ENCODE measurements at places on chromosomes 3 and 15. TPM values are rescaled to one million over a fixed set of nuclear protein-coding genes. Genes with fewer than 3 reads are reported as not detected.

GRCh38 chr3:71962561-71963240, 177.8 kb upstream of the PROK2 start:
- DNase-seq, result no peak

DNA sequence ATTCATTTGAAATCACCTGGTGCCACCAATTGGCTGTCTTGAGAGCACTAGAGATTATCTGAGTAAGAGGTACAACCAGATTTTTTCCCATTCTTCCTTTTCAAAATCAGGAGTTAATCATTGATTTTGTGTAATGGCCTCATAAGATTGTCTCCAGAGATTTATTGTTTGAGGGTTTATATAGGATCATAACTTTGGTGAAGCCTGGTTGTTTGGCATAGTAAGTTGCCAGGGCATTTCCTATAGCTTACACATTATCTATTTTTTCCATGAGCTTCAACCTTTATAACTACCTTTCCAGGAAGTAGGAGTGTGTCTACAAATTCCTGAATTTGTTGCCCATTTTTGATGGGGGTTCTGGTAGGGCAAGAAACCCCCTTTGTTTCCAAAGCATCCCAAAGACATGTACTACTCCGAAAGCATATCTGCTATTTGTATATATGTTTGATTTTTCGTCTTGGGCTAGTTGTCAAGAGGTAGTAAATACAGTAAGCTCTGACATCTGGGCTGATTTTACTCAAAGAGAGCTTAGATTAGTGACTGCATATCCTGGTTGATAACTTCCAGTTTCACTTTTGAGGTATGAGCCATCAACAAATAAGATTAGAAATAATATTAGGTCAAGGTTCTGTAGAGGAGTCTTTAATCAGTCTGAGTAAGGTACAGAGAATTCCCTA, 11.7 kb upstream of the PRR23B start:
- DNase-seq, result no peak

DNA sequence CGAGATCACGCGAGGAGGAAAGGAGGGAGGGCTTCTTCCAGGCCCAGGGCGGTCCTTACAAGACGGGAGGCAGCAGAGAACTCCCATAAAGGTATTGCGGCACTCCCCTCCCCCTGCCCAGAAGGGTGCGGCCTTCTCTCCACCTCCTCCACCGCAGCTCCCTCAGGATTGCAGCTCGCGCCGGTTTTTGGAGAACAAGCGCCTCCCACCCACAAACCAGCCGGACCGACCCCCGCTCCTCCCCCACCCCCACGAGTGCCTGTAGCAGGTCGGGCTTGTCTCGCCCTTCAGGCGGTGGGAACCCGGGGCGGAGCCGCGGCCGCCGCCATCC, 1.1 kb upstream of the SETD5 start:
- no peak for DNase-seq

DNA sequence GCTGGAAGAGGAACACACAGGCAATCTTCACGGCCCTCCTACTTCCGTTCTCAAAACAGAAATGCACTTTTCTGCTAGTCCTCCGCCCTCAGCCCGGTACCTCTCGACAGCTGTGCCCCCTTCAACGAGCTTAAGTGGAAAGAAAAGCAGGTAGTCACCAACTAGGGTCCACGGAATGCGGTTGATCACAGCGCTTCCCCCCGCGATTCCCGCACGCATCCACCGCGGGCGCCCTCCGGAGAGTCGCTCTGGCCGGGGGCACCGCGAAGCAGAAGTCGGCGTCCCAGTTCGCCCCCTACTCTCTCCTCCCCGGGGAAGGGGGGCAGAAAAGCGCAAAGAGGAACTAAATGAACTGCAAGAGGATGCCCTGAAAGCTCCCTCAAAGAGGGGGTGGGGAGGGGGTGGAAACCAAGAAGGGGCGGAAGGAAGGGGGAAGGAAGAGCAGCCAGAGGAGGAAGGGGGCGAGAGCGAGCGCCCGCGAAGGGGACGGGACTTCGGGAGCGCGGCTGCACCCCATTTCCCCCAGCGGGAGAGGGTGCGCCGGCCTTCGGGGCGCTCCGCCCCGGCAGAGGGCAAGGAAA, 738 bp downstream of the ACAP2 start:
- DNase-seq, result peak; percentile 42

- no peak for DNase-seq
These were observed 16.2 kb upstream of the MAGEF1 start for GRCh38 chr3:184728010-184728527.

GRCh38 chr15:100309109-100310040, 32.4 kb downstream of the ADAMTS17 start:
- DNase-seq, result no peak

DNA sequence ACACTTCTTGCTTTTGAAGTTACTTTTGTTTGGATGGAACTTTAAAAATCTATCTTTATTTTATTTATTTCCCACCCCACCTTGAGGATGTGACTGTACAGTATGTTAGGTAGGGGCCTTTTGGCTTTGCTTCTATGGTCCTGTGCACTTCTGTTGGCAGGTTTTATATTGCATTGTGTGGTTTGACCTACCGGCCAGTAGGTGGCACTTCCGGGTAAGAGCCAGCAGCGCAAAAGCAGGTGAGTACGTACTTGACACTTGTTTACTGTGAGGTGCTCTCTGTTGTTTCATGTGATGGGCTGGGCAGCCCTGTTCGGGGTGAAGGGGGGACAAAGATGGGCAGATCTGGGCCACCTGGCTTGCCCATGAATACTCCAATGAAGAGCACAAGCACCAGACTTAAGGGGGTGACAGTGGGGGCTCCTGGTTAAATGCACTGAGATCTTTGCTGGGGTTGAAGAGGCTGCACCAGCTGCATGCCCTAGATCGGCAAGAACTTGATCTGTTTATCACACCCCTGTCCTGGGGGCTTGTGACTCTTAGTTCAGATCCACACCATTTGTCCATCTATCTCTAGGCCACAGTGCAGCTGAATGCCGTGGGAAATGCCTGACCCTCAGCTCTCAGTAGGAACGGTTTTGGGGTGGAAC, 131.6 kb downstream of the NLGN1 start:
- no peak for DNase-seq

DNA sequence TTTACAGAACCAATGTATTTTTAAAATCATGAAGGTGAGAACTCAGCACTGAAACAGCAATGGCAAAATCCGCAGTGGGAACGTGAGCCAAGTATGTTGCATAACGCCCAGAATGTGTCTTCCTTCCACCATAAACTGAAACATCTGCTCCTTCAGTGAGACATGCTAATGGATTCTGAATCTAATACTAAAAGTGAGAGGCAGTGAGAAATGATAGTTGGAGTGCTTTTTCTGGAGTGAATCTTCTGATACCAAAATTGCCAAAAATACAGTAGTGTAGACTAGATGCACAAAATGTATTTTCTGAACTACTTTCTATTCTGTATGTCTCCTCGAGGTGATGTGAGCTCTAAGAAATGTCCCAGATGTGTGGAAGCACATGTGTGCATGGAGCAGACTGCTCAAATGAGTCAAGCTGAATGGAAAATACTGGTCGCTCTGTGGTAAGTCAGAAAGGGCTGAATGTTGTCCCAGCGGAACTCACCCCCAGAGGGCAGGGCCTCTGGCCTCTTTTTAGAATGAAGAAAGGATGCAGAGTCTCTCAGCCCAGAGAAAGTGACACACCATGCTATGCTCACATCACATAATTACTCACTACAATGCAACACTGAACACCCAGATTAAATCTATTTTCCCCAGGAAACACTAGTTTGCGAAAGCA, 73.0 kb downstream of the ATP10A start:
- DNase-seq, result no peak

- DNase-seq, result no peak
These were observed 89.5 kb downstream of the PTPRG start for GRCh38 chr3:61650719-61651410.

DNA sequence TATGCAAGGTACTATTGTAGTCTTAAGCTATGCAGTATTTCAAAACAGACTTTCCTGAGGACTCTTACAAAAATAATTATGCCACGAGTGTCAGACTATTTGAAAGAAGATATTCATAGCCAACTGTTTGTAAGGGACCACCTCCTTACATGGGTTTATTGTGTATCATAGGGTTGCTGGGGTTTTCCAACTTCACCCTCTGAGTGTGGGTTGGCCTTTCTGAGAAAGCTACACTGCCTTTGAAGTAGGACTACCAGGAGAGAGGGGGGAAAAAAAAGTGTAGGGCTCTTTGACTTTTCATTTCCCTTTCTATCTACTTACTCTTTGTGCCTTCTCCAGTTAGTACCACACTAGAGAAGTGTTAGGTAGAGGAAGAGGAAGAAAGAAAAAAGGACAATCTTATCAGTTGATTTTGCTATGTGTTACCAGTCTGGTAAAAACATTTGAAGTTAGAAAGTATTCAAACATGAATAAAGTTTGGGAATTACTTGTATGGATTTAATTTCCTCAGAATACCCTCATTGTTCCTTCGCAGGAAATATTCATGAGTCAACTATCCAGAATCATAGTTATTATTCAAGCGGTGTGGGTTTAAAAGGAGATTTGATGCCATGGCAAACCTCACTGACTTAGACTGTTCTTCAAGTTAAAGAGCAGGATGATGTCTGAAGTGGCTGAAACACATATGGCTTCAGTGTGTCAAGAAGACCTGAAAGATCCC, 329.3 kb upstream of the THBS1 start:
- no peak for DNase-seq

- DNase-seq, result no peak
These were observed 54.9 kb downstream of the IGF1R start for GRCh38 chr15:98703126-98703685.

GRCh38 chr3:26682406-26682805, 59.8 kb downstream of the LRRC3B start:
- no peak for DNase-seq

- DNase-seq, result no peak
These were observed 861.9 kb upstream of the ARPP21 start for GRCh38 chr3:34777386-34777785.

- no peak for DNase-seq
These were observed 240.4 kb upstream of the BHLHE40 start for GRCh38 chr3:4738737-4739274.

GRCh38 chr15:52113235-52113634, 660 bp upstream of the BCL2L10 start:
- no peak for DNase-seq

GRCh38 chr3:178275793-178276192, 260.4 kb upstream of the KCNMB2 start:
- no peak for DNase-seq

DNA sequence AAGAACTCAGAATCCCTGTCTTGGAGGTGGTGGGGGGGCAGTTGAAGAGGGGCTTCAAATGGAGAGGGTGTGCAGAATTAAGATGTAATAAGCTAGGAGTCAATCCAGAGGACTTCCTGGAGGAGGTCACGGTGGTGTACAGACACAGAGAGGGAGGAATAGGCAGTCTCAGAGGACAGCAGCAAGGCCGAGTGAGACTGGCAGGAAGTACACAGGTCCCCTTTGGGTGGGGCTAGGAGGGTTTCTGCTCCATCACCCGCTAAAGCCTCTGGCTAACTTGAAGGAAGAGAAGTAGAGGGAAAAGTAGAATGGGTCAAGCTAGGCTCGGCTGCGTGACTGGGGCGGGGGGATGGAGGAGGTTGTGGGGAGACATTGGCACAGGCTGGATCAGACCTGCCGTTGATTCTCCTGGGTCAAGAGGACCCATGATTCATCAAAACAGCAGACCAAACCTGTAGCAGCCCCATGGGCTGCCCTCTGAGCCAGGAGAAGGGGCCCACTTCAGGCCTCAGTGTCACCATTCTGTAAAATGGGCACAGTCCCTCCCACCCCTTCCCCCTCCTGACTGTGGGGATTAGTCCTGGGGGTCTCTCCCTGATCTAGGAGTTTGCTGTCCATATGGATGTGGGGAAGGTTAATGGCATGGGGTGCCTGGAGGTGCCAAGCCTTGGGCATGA, 16.9 kb downstream of the CSPG4 start:
- no peak for DNase-seq

- no peak for DNase-seq
These were observed 36.4 kb downstream of the WWTR1 start for GRCh38 chr3:149621218-149622005.

GRCh38 chr3:118970819-118971218, 63.8 kb downstream of the IGSF11 start:
- no peak for DNase-seq

DNA sequence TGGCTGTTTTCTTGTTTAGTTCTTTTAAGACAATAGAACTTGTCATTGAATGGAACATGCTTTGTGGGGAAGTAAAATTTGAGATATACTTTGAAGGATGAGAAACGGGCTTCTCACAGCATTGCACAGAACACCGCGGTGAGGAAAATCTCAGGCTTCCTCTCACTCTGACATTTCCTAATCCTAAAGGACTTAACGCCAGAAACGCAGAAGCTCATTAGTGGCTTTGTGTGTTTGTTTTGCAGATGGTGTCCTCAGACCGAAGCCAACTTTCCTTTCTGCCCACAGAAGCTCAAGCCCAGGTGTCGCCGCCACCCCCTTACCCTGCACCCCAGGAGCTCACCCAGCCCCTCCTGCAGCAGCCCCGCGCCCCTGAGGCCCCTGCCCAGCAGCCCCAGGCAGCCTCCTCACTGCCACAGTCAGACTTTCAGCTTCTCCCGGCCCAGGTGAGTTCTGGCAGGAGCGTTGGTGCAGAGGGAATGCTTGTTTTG, 78.9 kb upstream of the BLM start:
- no peak for DNase-seq

Gene PTX3
- 0.15 TPM for total RNA-seq

Gene CLDN11
- not detected for total RNA-seq

Gene NPTN
- 44.3 TPM for total RNA-seq

Gene FAM3D
- not detected for total RNA-seq

Gene GOLGA8F
- not detected for total RNA-seq

Gene MST1
- total RNA-seq, result 7.9 TPM

Gene MCTP2
- 17.8 TPM for total RNA-seq

Gene FOXP1
- 444 TPM for total RNA-seq

Gene ZBTB20
- 66.6 TPM for total RNA-seq

Gene DPPA2
- not detected for total RNA-seq

Gene ADAMTS7
- total RNA-seq, result not detected

Gene RPP25
- total RNA-seq, result 1.3 TPM

Gene FSTL1
- total RNA-seq, result 0.58 TPM

Gene EXD1
- total RNA-seq, result not detected
